Stimulated activated CD8-positive, alpha-beta memory T cell treated with anti-CD3 and anti-CD28 coated beads, Interleukin-7, amount 100 ng/mL, for 24 hours (primary cell): ENCODE measurements at places on chromosomes 13 and 19.

DNA sequence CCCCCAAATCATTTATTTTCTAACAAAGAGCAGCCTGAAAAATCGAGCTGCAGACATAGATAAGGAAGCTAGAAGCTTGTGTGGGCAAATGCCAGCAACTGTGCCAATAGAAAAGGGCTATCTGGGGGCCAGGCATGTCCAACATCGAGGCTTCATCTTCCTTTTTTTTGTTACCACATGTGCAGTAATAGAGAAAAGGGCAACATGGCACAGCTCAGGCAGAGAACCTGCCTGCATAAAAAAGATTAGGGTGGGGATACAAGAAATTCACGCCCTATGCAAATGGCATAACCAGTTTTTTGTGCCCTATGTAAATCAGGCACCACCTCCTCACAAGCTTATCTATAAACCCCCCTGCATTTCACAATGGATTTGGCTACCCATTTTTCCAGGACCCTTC lies 60.4 kb upstream of the ABCC4 start:
- DNase-seq = no peak

GRCh38 chr13:108944760-108945159 lies 315.3 kb downstream of the MYO16 start:
- DNase-seq = no peak

- no peak for DNase-seq
Measured at GRCh38 chr19:34838753-34839431, 65.9 kb upstream of the ZNF599 start.

DNA sequence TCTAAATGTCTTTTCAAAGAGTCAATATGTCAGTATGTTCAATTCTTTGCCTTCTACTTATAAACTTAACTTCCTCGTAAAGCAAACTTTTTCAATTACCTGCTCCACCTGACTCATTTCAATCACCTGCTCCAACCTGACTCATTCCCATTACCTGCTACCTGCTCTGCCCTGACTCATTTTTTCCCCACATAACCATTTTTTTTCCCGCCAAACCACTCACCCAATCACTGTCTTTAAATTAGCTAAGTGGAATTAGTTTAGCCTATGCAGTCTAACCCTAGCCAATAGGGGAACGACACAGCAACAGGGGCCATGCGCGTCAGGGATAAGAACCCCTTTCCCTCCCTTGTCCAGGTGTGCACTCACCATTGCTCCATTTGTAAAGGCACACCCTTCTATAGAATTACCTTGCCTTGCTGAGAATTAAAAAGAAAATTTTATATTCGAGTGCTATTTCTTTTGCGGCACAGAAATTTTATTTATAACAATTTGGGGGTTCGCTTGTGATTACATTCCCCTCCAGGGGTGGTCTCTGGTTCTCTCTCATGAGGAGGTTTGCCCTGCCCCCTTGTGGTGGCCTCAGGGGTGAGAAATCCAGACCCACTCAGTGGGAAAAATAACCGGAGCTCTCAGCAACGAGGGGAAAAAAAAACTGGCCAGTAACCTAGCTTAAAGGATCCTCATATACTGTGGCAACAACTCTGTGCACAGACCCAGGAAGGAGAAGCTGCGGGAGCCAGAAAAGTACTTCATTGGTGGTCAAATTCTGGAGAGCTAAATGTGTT lies 193.1 kb downstream of the ZNF486 start:
- no peak for DNase-seq

GRCh38 chr13:48231933-48232332 lies 1.1 kb upstream of the ITM2B start:
- no peak for DNase-seq

DNA sequence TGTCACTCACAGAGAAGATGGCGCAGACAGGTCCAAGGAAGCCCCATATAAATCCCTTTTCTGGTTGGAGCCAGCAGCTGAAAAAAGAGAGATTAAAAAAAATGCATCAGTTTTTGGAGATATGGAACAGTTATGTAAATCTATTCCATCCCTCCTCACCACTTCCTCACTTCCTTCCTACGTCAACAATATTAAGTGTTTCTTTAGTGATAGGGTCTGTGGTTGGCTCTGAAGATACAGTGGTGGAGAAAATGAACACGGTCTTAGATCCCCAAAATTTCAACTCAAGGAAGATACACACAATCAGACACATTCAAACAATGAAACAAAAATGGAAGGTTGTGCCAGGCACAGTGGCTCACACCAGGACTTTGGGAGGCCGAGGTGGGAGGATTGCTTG lies 31.5 kb downstream of the ADGRE2 start:
- DNase-seq = no peak

- no peak for DNase-seq
Measured at GRCh38 chr13:48400850-48401291, 12.0 kb downstream of the LPAR6 start.

DNA sequence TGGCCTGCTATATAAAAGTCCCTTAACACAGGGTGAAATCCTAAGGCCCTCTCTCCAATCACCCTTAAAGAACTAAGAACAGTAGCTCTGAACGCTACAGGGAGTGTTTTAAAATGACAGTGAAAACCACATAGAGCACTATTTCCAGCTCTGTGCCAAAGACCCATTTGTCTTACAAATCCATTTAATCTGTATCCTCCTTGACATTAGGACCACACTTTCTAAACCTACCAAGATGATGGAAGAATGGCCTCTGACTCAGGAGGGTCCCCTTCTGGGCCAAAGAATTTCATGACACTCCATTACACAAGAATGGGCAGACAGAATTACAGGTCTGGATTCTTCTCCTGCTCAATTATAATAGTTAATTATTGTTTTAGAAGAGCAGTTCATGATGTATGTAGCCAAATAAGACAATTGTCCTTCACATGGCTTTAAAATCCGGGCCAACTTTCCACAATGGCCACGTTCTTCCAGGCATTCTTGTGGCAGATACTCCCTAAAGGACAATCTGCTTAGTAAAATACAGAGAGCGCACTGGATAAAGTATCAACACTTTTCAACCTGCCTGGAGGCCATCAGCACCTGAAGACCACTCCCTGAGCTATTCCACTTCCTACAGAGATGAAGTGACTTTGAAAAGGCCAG lies 61.0 kb downstream of the STK24 start:
- DNase-seq = no peak

DNA sequence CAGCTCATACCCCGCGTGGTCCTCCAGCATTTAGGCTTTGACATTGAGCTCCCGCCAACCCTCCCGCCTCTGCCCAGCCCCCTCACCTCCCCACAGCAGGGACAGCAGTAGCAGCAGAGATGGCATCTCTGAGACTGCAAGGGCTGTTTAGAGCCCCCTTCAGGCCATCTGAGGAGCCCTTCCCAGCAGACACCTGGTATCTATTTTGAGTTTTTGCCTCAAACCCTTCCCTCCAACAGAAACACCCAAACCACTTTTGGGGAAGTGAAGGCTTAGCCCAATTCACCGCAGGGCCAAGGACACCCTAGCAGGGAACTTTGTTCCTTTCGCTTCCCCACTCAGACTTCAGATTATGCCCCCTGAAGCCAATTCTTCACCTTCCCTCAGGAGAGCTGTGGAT lies 6.3 kb upstream of the ZNF175 start:
- no peak for DNase-seq

DNA sequence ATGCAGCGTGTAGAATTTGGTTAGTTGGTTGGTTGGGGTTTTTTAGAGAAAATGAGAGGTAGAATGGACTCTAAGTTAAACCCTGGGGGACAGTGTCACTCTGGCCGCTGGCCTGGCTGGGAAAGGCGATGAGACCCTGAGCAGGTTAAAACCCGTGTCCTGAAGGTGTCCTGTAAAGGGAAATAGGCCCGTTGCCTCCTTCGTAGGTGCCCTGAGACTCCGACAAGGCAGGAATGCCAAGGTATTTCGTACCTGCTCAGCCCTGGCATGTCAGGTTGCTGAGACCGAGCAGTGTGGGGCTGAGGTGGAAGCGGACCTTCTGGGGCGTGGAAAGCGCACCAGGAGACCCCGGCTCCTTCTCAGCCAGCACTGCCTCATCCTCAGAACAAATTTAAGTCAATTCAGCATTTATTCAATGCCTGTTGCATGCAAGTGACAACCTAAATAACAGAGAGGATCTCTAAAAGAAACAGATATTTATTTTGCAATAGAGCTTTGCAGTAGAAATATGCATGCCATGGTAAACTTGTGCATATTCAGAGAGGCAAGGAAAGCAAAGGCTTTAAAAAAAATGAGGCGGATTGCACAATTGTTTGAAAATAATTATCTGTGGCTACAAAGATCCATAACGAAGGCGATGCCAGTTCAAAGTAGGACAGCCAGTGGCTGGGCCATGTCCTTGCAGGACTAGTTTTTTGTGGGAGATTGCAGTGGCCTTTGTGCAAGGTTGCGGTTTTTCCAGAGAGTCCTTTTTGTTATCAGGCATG lies 1.4 kb upstream of the RAB20 start:
- DNase-seq = no peak
